ENCODE measurements at places on chromosomes 1 and 21.

GRCh38 chr21:36209626-36210171 lies 53.1 kb downstream of the DOP1B start:
- no peak for DNase-seq

- DNase-seq, result no peak
Measured at GRCh38 chr21:35995522-35996088, 64.7 kb downstream of the SETD4 start.

DNA sequence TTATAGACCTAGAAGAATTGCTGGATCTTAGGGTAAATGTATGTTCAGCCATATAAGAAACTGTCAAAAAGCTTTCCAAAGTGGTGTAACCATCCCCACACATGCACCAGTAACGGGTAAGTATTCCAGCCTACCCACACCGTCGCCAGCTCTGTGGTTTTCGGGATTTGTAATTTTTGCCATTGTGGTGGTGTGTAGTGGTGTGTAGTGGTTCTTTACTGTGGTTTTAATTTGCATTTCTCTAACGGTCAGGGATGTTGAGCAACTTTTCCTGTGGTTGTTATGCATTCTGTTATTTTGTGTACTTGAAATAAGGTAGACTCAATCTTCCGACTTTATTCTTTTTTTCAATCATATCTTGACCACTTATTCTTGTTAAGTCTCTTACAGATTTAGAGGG lies 342.4 kb upstream of the AJAP1 start:
- no peak for DNase-seq

DNA sequence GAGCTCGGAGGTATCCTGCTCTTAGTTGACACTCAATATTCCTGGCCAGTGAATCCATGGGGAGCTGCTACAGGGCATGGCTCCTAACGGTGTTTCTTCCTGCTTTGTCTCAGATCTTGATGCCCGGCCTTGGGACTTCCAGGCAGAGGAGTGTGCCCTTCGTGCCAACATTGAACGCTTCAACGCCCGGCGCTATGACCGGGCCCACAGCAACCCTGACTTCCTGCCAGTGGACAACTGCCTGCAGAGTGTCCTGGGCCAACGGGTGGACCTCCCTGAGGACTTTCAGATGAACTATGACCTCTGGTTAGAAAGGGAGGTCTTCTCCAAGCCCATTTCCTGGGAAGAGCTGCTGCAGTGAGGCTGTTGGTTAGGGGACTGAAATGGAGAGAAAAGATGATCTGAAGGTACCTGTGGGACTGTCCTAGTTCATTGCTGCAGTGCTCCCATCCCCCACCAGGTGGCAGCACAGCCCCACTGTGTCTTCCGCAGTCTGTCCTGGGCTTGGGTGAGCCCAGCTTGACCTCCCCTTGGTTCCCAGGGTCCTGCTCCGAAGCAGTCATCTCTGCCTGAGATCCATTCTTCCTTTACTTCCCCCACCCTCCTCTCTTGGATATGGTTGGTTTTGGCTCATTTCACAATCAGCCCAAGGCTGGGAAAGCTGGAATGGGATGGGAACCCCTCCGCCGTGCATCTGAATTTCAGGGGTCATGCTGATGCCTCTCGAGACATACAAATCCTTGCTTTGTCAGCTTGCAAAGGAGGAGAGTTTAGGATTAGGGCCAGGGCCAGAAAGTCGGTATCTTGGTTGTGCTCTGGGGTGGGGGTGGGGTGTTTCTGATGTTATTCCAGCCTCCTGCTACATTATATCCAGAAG lies 16.7 kb downstream of the ALX3 start:
- DNase-seq, result peak; percentile 51

DNA sequence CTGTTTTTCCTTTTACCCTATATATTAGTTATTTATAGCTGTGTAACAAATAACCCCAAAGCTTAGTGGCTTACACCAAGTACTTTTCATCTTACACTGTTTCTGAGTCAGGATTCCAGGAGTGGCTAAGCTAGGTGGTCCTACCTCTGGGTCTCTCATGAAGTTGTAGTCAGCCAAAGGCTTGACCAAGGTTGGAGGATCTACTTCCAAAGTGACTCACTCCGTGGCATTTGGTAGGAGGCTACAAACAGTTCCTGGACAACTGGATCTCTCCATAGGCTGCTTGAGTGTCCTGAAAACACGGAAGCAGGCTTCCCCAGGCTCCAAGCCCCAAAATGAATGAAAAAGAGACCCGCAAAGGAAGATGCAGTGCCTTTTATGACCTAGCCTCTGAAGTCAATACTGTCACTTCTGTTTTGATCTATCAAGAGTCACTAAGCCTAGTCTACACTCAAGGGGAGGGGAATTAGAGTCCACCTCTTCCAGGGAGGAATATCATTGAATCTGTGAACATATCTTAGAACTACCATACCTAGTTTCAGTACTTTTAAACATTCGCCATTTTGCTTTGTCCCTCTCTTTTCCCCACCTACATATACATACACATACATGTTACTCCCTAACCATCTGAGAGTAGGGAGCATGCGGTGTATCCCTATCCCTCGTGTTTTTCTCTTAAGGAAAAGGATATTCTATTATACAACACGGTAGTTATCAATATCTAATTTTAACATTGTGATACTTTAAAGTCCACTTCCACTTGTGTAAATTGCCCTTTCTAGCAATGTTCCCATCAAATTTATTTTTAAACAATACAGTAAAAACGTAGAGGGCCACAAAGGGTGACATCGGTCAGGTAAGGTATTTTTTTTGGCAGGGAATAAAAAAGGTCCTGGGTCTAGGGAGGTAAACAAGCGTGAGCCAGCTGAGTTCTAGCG lies 67.2 kb downstream of the SLC35A3 start:
- no peak for DNase-seq

- DNase-seq, result no peak
Measured at GRCh38 chr21:15837645-15838044, 107.9 kb downstream of the USP25 start.
